M059J (cell line): ENCODE measurements at places on chromosomes 1 and 21. TPM values are rescaled to one million over a fixed set of nuclear protein-coding genes. Genes with fewer than 3 reads are reported as not detected.
A peak's percentile ranks its signal among the peaks of the same experiment; 100 is the strongest.

The HENMT1 gene
- not detected in 2 replicates for total RNA-seq

The FMO2 gene
- not detected in 2 replicates for total RNA-seq

The TSPAN1 gene
- total RNA-seq, result 0.47 and 1.7 TPM in 2 replicates

- no peak for DNase-seq
Observed at GRCh38 chr1:32232558-32233304, 10.5 kb downstream of the EIF3I start.

The IL24 gene
- 1.3 and 1.8 TPM in 2 replicates for total RNA-seq

DNA sequence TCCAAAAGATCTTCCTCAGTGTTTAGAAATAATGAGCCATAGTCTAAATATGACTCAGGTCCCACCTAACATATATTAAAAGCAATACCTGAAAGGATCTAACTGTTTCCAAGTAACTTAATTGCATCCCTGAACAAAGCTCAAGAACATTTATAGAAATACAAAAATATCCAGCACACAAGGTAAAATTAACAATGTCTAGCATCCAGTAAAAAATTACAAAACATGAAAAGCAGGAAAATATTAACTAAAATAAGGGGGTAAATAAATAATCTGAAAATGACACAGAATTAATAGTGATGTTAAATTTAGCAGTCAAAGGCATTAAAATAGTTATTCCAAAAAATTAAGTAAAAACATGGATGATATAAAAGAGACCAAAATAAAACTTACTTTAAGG lies 21.3 kb upstream of the VANGL1 start:
- DNase-seq, result no peak

- DNase-seq, result peak; percentile 45
Observed at GRCh38 chr1:246117066-246117791, 389.9 kb downstream of the SMYD3 start.

- no peak for DNase-seq
Observed at GRCh38 chr1:27660300-27660835, 11.6 kb downstream of the IFI6 start.

DNA sequence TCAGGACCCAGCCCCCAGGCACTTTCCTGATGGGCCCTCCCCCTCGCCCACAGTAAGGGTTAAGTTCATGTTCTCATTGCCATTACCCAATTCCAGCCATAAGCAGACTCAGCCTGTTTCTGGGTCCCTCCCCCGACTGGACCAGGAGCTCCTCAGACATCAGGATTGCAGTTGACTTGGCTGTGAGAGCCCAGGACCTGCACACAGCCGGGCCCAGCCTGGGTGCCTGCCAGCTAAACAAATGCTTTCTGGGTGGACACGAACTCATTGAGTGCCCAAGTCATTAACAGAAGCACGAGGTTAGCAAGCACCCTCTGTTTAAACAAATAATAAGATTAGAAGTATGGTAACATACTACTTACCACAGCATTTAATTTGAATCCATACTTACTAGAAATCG lies 147.9 kb upstream of the POU3F1 start:
- no peak for DNase-seq

The SPRR1A gene
- total RNA-seq, result not detected in 2 replicates

DNA sequence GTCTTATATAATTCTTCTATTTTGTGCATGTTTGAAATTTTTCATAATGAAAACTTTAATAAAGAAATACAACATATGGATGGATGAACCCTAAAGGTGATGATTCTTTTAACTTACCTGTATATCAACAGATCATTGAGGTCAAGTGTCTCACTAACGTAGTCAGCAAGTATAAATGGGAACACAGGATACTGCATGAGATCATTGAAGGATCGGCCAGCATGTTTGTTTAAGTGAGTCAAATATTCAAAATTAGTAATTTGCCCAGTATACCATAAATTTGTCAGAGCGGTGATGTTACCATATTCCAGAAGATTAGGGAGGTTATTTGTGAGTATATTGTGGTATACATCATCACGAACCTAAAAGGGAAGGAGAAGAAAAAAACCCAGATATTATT lies 71.0 kb upstream of the GNG4 start:
- DNase-seq, result no peak

The MASP2 gene
- total RNA-seq, result not detected in 2 replicates

GRCh38 chr1:94463765-94464330 lies 45.7 kb downstream of the ABCD3 start:
- peak; percentile 67 for DNase-seq

The F13B gene
- not detected in 2 replicates for total RNA-seq

DNA sequence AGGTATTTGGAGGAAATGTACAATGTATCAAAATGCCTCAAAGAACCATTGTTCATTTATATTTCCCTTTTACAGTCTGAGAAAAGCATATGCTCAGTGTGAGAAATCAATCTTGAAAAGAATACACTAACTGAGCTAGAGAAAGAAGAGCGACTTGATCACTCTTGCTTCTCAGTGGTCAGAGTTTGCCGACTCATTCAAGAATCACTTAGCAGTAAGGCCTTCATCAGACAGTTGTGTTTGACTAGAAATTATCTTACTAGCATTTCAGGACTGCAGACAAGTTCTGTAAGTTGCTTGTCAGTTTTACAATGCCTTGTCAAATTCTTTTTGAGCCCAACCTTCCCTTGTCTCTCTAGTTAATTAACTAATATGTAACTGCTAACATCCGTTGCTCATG lies 12.9 kb downstream of the RGS18 start:
- DNase-seq, result no peak

The RCSD1 gene
- total RNA-seq, result 0.15 and 0.81 TPM in 2 replicates

DNA sequence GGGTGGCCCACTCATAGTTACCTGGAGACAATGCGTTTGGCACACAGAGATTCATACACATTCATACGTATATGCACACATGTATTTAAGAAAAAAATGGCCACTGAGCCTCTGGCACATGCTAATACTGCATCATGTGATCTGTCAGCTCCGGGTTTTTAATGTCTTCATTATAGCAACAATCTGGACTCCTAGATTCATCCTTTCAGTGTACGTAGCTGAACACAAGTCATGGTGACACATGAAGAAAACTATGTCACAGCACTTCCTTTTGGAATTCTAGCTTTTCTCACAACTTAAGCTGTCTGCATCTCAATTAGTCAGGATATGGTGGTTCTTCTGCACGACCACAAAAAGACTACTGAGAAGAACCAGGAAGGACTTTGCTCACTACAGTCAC lies 24.7 kb downstream of the HSF2BP start:
- DNase-seq, result peak; percentile 59

The CNR2 gene
- total RNA-seq, result not detected in 2 replicates

GRCh38 chr21:38468989-38469388 lies 29.3 kb downstream of the ERG start:
- DNase-seq, result peak; percentile 65

DNA sequence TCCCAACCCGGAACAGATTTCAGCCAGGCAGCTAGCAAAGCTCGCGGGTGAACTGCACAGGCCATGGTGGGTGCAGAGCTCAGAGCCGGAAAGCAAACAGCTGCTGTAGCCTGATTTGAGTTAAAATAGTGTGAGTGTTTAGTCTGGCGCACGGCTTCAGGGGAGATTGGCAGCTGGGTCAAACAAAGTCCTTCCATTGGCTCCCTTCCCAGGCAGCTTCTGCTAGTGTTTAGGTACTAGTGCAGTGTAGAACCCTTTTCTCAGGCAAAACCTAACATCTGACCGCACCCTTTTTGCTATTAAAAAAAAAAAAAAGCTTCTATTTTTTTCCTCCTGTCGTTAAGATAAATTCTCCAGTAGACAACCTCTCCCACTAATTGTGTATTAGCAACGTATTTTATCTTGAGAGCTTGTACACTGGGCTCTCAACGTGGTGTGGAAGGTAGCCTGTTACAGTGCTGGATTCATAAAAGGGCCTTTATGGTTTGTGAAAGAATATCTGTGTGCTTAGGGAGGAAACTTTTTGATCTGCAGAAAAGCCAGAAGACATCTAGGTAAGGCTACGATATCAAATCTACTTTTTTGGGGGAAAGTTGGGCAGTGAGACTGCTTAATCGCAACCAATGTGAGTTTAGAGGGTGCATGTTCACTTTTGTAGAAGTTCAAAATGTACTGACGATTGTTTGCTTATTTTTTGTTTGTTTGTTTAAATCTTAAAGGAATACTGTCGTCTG lies 689.6 kb downstream of the USP25 start:
- peak; percentile 97 for DNase-seq

- no peak for DNase-seq
Observed at GRCh38 chr1:201739492-201740085, 89.4 kb upstream of the IPO9 start.

The LCE1C gene
- not detected in 2 replicates for total RNA-seq

- DNase-seq, result peak; percentile 72
Observed at GRCh38 chr1:77825131-77825709, 45.8 kb downstream of the MIGA1 start.

GRCh38 chr1:168623003-168623828 lies 46.8 kb downstream of the XCL1 start:
- DNase-seq, result peak; percentile 95

The SERBP1 gene
- 218 and 303 TPM in 2 replicates for total RNA-seq

The SEC16B gene
- 0.79 and 1.2 TPM in 2 replicates for total RNA-seq

The AP4B1 gene
- 17.9 and 18.9 TPM in 2 replicates for total RNA-seq

DNA sequence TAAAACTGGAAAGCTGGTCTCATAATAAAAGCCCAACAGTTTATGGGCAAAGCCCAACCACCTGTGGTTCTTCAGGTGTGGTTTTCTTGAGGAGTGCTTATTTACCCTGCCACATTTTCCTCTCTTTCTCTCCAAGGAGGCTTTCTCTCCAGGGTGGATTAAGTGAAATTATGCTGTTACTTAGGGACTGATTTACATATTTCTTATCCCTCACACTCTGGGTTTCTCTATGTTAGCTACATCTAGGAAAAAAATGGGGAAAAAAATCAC lies 4.8 kb downstream of the TBX19 start:
- DNase-seq, result peak; percentile 85
